Stimulated activated CD4-positive, alpha-beta T cell treated with anti-CD3 and anti-CD28 coated beads, TNF-alpha, amount 100 ng/mL, for 1 hour (primary cell): ENCODE measurements at places on chromosomes 3 and 15.

DNA sequence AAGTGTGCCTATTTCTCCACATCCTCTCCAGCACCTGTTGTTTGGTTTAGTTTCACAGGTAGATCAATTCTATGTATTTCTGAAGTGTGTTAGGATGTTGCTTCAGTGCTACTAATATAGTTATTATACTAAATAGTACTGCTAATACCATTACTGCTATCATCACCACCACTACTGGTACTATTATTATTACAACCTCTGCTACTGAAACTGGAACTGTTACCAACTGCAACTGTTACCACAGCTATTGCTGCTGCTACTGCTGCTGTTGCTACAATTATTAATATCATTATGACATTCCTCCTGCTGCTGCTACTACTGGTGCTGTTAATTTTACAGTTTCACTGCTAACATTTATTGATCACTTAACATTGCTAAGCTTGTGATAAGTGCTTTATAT lies 8.3 kb upstream of the LMOD3 start:
- no peak for DNase-seq

DNA sequence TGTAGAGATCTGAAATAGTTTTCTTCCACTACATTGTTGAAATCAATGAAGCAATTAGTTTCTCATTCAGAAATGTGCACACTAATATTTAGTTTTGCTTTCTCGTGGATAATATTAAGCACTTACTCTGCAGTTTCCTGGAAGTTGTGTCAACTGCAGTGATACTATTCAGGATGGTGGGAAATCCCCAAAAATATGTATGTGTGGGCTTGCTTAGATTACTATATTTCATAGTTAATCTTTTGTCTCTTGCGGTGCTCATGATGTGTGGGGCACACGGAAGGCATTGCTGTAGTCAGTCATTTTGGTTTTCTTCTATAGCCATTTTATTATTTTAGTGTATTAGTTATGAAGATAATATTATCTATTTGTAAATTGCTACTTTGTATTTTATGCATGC lies 19.7 kb downstream of the RAB11A start:
- DNase-seq: no peak

DNA sequence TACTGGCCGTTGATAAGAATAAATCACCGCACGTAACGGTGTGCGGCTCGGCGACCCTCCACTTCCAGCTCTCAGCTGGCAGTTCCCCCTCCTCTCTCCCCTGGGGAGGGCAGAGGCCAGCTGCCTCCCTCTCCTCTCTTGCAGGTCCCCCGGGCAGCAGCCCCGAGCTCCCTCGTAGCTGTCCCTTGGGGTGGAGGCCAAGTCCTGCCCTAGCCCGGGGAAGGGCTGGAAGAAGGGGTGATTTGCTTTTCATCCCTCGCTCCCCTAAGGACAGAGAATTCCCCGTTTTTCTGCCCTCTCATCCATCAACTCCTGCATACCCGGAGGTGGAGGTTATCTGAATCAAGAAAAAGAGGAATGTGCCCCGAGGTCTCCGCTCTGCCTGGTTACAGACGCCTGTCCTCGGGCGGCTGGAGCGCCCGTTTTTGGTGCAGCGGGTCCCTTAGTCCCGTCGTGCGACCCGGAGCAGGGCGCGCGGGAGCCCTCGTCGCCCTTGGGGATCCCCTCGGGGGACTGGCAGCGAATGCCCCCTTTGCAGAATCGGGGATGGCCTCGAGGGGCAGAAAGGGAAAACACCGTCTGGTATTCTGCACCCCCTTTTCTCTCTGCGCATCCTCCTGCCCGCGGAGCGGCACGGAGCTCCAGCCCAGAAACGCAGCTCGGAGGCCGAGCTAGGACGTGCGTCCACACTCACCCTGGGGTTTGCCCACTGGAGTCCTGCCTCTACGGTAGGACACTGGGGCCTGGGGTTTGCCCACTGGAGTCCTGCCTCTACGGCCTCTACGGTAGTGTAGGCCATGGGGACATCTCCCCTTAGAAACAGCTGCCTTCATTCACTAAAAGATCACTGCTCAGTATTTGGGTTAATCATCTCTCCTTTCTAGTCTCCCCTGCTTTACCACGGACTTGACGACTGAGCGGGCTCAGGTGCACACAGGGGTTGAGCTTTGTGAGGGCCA lies 2.2 kb downstream of the PTPRG start:
- DNase-seq: no peak

DNA sequence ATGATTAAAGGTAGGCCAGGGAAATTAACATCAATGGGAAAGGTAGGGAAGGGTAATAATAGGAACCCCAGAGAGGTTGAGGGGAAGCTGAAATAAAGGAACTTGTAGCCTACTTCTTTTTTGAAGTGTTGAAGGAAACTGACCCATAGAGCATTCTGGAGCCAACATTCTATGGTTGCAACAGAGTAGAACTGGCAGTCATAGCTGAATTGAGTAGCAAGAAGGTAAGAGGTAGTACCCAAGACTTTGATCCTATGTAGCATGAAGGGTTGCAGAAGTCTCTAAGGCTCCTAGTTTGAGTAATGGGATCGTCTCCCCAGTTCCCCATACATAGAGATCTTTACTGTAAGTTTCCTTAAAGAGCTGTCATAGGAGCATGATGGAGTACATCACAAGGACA lies 7.4 kb upstream of the ZNF774 start:
- DNase-seq: no peak

DNA sequence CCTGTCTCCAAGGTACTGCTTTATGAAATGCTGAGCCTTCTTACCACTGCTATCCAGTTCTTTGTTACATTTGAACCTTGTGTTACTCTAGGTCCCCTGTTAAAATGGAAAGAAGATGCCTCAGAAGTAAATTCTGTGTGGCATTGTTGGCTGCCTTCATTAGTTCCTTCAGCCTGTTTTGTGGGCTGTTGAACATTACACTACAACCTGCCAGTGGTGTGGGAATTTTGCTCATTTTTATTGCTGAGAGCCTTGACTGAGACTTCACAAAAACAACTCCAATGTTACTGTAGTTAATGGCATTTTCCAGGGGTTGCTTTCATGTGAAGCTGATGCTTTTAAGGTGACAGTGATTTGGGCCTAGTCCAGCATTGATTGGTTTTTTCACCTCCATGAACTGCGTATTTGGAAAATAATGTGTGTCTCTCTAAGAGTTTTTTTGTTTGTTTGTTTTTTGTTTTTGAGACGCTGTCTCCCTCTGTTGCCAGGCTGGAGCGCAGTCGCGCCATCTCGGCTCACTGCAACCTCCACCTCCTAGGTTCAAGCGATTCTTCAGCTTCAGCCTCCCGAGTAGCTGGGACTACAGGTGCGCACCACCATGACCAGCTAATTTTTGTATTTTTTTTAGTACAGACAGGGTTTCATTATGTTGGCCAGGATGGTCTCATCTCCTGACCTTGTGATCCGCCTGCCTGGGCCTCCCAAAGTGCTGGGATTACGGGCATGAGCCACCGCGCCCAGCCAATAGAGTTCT lies 4.3 kb downstream of the MAPK6 start:
- no peak for DNase-seq

GRCh38 chr3:109155828-109156227 lies 19.3 kb downstream of the C3orf85 start:
- DNase-seq: no peak

- no peak for DNase-seq
Observed at GRCh38 chr3:166570102-166570501, 732.9 kb upstream of the BCHE start.

GRCh38 chr3:38653685-38654537 lies 4.4 kb upstream of the SCN5A start:
- no peak for DNase-seq

DNA sequence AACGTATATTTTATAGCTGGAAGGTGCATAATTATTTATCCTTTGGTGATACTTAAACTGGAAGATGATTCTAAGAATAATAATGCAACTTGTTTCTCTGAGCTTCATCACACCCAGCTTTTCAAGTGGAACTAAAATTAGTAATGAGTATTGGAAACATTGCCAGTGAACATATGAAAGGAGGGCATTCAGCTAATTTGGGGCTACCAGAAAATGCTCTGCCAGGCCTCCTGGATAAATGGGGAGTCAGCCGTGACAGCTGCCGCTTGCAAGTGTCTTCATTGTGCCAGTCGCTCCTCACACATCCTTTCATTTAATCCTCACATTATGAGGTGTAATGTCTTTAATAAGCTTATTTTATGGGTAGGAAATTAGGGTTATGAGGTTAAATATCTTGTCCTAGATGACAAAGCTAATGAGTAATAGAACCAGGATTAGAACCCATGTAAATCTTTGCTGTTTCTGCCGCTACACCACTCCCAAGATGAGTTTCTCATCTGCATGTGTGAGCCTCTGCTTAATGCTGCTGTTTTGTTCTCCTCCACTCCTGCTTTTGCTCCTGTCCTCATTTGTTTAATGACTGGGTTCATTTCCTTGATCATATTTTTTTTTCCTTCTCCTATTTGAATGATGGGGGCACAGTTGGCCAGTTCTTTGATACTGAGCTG lies 155.7 kb downstream of the PLCL2 start:
- DNase-seq: no peak

- no peak for DNase-seq
Observed at GRCh38 chr3:156615592-156616173, 58.7 kb upstream of the TIPARP start.
